ENCODE measurements at places on chromosomes 11 and 22.
A peak's percentile ranks its signal among the peaks of the same experiment; 100 is the strongest.

DNA sequence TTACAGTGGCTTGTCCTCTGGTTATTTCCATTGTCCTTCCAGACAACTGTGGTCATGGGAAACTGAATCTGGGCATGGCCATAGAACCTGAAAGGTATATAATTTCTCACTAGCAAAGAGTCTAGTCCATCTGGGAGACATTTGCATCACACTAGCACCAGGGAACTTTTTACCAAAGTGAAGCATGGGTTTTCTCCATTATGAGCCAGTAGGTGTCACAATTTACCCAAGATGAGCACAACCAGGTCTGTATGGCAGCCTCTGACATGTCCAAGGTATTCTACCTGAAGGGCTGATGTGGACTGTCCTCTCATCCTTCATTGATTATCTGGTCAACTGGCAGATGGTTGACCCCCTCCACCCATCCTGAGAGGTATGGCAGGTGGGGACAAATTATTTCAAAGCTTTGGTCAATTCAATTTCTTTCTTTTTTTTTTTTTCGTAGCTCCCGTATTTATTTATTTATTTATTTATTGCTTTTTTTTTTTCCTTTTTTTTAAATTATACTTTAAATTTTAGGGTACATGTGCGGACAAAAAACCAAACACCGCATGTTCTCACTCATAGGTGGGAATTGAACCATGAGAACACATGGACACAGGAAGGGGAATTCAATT is 425.9 kb downstream of the TMEM135 start:
- peak; percentile 22 for DNase-seq

GRCh38 chr22:23397613-23398567 is 182.2 kb downstream of the IGLL1 start:
- no peak for DNase-seq

GRCh38 chr11:20207781-20208621 is 47.7 kb upstream of the DBX1 start:
- DNase-seq, result no peak

- no peak for DNase-seq
Measured at GRCh38 chr11:10268746-10269488, 25.1 kb downstream of the SBF2 start.

DNA sequence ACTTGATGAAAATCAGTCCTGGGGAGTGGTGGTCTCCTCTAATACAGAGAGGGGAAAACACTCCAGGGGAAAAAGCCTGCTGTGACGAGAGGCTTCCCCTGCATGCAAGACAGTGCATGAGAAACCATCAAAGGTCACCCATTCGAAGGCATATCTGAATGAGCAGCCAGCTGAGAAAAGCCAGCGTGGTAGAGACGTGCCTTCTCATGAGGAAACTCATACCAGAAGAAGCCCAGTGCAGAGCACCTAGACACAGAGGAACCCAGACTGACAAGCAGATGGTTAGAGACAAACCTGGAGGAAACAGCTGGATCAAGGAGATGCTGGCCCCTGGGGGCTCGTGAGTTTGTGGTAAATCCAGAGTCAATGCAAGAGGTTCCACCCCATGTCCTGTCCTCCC is 534.8 kb downstream of the BRD1 start:
- no peak for DNase-seq

- no peak for DNase-seq
Measured at GRCh38 chr22:22452996-22453686, 55.4 kb downstream of the ZNF280B start.

- peak; percentile 31 for DNase-seq
Measured at GRCh38 chr11:94638902-94639373, 71.8 kb downstream of the PIWIL4 start.

DNA sequence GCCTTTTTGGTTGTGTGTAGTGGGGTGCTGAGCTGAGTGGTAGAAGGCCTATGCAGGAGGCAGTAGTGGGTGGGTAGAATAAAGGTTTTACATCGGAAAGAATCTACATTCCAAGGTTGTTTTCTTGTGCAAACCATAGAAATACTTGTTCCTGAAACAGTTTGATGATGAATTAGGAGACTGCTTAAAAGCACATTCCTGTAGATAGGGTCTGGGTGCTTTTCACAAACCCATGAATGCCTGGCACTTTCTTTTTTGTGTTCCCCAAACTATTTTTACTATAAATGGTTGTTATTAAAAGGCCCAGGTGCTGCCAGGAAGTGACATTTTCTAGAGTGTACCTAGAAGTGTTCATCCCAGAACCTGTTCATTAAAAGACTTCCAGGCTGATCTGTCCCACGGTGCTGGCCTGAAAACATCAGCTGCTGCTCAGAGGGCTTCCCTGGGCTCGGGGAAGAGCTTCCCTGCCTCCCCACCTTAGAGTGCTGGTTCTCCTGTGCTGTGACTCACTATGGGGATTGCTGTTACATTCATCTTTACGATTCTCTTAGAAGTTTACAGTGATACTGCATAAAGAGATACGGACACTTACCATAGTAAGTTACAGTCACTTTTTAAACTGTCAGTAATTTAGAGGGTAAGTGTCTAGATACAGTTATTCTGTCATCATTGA is 27.9 kb downstream of the PPFIA1 start:
- no peak for DNase-seq

DNA sequence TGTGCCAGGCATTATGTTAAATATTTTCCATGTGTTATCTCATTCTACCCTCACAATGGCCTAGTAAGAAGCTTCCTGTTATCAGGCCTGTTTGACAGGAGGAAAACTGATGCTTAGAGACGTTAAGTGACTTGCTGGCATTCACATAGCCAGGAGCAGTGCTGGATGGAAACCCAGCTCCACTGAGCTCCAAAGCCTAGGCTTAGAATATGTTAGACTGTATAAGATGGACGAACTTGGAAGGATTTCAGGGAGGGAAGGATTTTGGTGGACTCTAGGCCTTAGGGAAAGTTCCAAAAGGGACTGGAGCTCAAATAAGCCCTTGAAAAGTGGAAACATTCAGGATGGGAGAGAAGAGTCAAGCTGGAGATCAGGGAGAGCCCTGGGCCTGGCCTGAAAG is 2.1 kb downstream of the CD44 start:
- DNase-seq, result no peak

DNA sequence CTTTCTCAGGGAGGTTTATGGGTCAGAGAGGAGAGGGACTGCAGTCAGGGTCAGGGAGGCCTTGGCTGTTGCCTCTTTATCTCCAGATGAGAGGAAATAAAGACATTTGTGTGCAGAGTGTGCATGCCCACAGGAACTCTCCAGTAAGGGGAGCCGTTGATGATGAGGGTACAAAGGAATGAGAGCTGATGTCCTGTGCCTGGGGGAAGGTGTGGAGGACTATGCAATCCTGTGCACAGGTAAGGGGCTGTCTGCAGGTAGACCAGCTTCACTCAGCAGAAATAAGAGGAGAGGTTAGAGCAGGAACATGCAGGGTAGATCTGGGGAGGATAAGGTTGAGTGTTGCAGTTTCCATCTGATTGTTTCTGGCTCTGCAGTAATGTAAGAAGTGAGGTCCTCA is 132.6 kb downstream of the NTM start:
- DNase-seq, result no peak

DNA sequence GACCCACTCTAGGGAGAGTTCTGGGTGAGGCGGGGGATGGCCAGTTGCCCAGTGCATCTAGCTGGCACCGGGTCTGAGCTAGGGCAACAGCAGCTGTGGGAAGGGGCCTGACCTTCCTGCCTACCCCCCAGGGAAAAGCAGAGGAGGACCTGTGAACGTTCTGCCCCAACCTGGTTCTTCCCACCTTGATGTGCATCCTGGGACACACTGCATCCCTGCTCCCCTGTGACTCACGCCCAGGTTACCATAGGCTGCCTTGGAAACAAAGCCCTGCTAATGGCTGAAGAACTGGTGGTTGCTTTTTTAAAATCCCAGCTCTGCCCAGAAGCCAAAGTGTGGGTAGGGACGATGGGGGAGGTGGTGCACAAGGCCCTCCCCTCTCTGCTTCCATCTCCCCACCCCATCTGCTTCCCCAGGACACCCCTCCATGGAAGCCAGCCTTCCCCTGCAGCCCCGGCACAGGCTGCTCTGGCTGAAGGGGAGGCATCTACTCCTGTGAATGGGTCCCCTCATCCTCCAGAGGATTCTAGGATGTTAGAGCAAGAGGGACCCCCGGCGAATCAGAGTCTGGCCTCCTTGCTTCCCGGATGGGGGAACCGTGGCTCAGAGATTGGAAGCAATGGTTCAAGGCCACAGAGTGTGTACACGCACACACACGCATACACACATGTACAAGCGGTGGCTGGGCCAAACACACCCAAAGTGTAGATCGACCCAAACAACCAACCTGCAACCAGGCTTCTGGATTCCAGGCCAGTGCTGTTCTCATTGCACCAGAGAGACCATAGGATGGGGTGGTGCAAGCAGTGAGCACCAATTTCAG is 7.6 kb upstream of the C11orf96 start:
- no peak for DNase-seq

DNA sequence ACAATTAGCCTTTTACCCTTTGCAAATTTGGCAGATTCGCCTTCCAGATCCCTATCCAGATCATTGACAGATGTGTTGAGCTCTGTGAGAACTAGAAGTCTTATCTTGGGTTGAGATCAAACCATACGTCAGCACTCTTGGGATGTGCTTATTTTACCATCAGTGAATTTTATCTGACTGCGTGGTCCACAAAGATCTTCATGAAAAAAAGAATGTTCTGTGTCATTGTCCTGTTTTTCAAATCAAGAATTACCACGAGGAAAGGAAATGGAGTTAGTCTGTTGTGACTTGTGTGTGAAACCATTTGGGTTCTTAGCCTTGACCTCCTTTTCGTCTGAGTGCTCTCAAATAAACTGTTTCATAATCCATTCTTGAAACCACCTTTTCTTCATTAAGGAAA is 86.2 kb upstream of the SORL1-AS1 start:
- DNase-seq, result no peak

DNA sequence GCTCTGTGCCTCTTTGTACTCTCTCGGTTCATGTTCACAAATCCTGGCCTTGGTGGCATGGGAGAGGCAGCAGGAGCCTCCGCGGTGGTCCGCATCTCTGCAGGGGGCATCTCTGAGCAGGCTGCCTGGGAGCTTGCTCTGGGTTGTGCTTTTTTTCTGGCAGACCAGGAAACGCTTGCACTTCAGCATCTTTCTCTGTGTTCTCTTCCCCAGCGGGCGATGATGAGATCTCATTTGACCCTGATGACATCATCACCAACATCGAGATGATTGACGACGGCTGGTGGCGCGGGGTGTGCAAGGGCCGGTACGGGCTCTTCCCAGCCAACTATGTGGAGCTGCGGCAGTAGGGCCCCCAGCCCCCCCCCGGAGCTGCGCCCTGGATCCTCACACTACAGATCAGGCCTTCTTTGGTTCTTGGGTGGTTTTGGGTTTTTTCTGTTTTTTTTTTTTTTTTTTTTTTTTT is 36.5 kb downstream of the CTTN start:
- no peak for DNase-seq

DNA sequence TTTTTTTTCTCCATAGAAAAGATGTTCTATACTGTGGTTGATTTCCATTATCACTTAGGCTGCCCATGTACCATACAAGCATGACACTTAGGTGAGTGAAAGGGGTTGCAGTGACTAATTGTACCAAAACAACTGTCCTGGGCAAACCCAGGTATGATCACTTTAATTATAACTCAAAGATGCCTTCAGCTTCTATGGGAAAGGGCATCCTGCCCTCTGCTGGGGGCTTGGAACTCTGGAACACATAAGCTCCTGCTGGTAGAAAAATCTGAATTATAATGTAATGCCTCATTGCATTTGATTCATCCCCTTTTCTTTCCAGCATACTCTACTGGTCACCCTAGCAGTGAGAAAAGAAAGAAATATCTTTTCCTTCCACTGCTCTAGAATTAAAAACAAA is 206.3 kb downstream of the DDX10 start:
- peak; percentile 28 for DNase-seq

DNA sequence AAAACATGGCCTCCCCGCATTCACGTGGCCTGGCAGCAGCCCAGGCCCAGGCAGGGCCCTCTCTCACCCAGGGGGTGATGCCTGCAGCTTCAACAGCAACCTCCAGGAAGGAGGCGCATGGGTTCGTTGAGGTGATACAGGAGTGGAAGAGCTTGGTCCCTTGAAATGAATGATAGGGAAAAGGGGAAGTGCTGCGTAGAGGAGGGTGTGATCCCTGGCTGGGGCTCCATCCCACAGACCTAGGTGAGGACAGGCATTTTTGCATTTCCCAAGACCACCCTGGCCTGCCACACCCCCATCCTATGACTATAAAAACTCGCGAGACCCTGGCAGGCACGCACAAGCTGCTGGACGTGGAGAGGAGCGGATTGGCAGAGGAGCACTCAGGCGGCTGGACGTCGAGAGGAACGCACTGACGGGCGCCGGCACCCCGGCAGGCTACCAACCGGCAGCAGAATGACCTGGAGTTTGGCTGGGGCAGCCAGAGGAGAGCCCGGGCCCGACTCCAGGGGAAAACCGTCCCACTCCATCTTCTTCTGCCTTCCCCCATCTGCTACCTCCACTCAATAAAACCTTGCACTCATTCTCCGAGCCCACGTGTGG is 32.6 kb downstream of the RTN4R start:
- DNase-seq, result peak; percentile 68

DNA sequence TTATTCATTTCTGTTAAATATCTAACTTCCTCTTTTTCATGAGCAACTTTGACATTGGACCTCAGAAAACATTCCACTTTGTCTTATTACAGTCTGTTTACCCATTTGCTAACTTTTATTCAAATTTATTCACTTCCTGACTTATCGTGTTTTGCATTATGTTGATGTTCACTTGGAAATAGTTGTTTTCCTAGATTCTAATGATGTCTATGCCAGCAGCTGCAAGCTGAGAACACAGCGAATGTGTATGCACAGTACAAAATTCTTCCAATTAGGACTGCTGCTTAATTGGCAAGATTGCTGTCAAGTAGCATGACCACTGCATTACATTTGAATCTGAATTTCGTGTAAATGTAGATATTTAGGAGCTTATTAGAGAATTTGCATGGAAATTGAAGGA is 61.5 kb upstream of the GRIA4 start:
- DNase-seq, result no peak

DNA sequence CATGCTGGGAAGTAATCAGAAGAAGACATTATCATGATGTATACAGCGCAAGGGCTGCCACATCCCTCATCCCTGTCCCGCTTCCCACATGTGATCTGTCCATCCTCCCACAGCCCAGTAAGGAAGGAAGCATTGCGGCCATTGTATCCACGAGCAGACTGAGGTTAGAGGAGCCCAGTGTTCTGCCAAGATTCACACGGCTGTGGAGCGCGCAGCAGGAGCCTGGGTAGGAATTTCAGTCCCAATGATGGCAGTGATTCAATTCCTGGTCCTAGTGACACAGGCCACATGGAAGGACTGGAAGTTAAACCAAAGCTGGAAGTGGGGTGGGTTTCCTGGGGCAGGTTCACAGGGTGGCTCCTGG is 89.2 kb downstream of the RTL6 start:
- DNase-seq, result no peak

Measured in cerebellar cortex (tissue), 1 donor.